ENCODE measurements at places on chromosomes 1 and 21.
A peak's percentile ranks its signal among the peaks of the same experiment; 100 is the strongest.

DNA sequence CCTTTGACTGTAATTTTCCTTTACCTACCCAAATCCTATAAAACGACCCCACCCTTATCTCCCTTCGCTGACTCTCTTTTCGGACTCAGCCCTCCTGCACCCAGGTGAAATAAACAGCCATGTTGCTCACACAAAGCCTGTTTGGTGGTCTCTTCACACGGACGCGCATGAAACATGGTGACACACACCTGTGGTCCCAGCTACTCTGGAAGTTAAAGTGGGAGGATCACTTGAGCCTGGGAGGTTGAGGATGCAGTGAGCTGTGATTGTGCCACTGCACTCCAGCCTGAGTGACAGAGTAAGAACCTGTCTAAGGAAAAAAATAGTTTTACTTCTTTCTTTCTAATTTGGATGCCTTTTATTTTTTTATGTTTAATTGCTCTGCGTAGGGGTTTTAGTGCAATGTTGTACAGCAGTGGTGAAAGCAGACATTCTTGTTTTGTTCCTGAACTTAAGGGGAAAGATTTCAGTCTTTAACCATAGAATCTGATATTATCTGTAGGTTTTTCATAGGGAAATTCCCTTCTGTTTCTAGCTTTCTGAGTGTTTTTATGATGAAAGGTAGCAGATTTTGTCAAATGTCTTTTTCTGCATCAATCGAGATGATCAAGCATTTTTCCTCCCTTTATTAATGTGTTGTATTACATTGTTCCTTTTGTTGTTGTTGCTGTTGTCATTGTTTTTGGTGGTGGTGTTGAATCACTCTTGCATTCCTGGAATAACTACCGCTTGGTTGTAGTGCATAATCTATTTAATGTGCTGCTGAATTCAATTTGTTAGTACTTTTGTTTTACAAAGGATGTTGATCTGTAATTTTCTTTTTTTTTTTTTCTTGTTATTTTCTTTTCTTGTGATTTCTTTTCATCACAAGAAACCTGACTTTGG lies 497.4 kb downstream of the DISC1 start:
- no peak for DNase-seq

- no peak for DNase-seq
Measured at GRCh38 chr21:17869115-17869514, 50.0 kb upstream of the C21orf91 start.

- DNase-seq: no peak
Measured at GRCh38 chr1:41488040-41488951, 3.8 kb upstream of the EDN2 start.

DNA sequence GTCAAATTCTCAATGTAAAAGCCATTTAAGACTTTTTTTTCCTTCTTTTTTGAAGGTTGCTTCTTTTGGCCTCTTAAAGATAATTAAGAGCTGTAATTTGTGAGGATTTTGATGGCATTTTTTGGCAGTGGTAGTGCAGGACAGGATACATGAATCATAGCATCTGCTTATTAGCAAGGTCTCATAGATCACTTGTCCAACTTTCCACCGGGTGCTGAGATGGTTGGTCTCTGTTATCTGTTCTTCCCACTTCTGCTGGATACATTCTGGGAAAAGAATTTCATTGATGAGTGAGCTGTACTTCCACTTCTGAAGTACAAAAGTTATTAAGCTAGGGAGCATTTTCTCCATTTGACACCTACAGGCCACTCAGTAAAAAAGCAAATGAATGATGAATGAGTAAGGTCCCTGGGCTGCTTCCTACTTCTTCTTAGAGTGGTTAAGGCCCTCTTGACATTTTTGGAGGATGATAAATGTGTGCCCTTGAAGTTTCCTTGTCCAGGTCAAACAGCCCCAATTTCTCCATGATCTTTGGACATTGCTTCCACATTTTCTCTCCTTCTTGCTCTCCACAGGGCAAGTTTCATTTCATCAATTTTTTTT lies 100.6 kb downstream of the ROR1 start:
- no peak for DNase-seq

DNA sequence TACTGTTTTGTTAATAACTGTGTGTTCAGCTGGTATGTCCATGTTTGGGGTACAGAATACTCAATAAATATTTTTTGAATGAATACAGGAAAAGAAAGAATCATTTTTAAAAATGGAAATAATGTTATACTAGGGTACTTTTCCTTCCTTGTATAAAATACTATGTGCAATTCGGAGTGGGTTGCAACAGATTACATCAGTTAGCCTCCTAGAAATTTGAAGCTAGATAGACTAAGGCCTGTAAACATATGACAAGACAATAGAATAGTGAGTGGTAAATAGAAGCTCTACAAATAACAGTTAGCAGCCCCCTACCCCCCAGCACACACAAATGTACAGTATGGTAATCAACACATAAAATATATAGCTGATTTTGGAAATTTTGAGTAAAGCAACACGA lies 195.9 kb downstream of the KCNT2 start:
- DNase-seq: no peak

DNA sequence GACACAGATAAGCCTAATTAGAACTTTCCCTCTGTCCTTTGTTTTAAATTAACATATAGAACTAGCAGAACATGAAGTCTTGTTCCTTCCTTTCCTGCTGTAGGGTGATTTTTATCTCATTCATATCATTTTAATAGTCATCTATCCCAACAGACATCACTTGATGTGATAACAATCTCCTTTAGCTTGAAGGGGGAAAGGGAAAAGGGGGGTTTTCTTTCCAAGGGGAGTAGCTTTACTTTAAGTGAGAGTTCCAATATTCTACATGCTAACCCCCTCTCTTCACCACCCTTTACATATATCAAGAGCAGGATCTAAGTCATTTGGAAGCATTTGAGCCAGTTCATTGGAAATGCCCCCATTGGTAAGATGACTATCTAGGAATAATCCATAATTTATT lies 241.9 kb downstream of the HHIPL2 start:
- DNase-seq: no peak

- peak; percentile 32 for DNase-seq
Measured at GRCh38 chr1:30111431-30111830, 612.0 kb downstream of the MATN1 start.

DNA sequence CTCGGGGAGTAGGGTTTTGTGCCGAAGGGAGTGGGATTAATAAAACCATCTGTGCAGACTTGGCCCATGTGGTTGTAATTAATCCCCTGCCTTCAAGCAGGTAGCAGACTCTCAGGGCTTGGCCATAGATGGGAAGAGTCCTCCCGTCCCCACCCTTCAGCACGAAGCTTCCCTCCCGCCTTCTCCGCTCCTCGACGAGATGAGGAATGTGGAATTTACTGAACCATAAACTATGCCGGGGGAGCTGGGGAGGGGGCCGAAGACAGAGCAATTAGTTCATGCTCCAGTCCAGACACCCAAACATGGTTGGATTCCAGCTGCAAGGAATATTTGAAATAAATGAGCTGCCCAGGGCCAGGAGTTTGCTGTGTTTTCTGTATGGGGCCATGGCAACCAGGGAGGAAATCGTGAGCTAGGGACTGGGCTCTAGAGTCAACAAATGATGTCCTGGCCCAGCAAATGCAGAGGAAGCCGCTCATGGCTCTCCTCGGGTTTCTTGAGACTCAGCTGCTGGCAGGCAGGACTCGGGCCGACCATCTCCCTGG lies 78.8 kb downstream of the SPSB1 start:
- no peak for DNase-seq

GRCh38 chr1:150973836-150974579 lies 627 bp downstream of the CERS2 start:
- peak; percentile 28 for DNase-seq

- no peak for DNase-seq
Measured at GRCh38 chr1:29519788-29520110, 283.4 kb downstream of the PTPRU start.

DNA sequence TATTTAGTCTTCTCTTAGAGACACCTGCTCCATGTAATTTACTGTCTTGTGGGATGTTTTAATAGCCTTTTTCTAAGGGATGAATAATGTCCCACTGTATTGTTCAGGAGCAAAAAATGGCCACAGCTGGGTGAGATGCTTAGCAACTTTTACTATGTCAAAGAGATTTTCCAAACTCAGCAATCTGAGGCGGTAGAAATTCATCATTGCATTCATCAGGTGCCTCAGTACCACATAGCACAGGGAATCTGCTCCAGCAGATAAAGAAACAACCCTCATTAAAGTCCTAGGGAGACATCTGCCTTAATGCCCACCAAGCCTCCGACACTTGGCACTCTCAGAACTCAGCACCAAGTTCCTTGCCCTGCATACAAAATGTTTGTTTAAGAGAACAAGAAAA lies 266.9 kb downstream of the SIPA1L2 start:
- no peak for DNase-seq
